Mucosa of descending colon (tissue), 3 donors: ENCODE measurements at places on chromosomes 7 and 10.

GRCh38 chr10:110430340-110431273 is 67.1 kb upstream of the DUSP5 start:
- no peak for DNase-seq

- DNase-seq = no peak
These were observed 182.8 kb downstream of the ZWINT start for GRCh38 chr10:56178210-56178609.

DNA sequence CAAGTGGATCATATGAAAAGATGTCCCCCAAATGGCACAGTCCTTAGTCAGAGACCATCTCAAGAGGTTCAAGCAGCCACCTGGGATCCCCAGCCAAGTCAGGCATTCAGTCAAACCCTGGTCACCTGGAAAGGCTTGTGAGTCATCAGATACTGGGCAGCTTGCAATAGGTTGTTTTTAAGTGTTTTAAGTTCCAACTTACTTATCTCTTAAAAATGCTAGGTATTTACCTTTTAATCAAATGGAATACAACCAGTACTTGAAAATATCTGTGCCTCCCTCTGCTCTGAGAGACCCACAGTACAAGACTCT is 262.2 kb downstream of the WDR11 start:
- no peak for DNase-seq

DNA sequence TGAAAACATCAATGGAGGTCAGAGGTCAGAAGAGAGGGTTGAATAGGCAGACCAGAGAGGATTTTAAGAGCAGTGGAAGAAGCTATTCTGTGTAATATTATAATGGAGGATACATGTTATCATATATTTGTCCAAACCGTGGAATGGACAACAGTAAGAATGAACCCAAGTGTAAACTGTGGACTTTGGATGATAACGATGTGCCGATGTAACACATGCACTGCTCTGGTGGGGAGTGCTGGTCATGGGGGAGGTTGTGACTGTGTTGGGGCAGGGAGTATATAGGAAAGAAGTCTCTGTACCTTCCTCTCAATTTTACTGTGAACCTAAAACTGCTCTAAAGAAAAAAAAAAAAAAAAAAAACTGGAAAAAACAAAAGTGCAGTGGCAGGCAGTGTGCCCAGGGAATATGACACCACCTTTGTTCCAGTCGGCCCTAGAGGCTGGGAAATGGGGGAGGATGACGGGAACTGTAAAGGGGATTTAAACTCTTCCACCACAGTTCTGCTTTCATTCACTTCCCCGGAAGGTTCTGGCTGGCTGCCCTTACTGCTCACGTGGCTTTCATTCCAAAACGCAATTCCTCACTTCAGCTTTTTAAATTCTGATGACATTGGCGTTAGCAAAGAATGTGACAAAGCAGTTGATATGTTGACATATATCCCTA is 113.7 kb upstream of the ANKRD1 start:
- peak; percentile 53 for DNase-seq

DNA sequence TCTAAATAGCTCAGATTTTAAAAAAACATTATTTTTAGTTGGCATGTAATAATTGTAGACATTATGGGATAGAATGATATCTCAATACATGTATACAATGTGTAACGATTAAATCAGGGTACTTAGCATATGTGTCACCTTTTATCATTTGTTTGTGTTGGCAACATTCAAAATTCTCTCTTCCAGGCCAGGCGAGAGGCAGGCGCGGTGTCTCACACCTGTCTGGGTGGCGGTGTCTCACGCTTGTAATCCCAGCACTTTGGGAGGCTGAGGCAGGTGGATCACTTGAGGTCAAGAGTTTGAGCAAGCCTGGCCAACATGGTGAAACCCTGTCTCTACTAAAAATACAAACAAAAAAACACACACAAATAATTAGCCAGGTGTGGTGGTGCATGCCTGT is 151.7 kb downstream of the RTKN2 start:
- no peak for DNase-seq

DNA sequence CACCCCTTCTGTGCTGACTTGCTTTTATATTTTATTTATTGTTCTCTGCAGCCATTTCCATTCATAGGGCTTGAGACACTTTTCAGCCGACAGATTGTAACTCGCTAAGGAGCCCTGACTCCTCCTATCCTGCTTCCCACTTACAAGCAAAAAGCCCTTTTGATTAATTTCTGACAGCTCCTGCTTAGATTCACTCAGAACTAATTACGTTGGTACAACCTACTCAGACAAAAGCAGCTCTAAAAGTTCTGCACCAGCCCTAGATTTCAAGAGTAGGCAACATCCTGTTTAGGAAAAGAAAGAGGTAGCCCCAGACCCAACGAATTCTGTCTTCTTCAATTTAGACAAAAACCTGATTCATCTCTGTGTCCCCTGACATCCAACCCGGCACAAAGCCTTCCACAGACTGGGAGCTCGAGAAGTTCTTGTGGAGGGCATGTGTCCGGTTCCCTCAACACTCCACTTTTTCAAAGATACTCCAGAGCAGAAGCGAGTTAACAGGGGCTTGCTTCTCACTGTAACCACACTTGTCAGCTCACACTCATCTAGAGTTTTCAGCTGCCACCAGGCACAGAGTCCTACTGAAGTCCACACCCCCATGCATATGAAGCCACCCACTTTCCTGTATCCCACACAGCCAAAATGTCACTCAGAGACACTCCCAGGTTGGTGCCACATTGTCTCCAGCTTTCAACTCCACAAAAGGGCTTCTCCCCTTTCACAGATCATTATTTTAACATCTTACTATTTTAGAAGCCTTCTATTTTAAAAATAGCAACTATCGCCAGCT is 113.6 kb upstream of the NFE2L3 start:
- DNase-seq = no peak

- DNase-seq = no peak
These were observed 136.7 kb downstream of the KIF20B start for GRCh38 chr10:89838044-89838615.

DNA sequence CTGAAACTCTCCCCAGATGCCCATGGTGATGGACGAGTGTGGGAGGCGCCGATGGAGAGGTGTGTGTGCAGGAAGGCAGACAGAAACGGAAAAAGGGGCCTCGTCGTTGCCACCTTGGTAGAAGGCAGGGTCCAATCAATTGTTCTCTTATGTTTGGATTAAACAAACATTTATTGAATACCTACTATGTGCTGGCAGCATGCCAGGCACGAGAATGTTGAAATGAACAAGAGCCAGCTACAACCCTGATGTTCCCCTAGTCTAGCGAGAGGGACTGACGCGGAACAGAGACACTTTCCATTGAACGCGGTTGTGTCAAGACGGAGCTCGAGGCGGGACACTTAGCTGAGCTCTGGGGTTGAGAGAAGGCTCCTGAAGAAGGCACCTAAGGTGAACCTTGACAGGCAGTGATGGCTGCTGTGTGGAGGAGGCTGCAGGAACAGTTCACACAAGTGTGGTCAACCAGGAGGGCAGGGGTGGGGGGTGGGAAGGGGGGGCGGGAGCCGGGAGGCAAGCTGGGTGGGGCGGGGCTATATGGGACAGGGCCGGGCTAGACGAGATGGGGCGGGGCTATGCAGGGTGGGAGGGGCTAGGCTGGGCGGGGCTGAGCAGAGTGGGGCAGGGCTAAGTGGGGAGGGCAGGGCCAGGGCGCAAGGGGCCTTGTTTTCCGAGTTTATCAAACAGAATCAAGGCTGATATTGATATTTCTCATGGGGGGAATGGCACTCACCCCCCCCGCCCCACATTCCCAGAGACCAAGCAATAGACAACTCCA is 181.0 kb downstream of the GATA3 start:
- no peak for DNase-seq

DNA sequence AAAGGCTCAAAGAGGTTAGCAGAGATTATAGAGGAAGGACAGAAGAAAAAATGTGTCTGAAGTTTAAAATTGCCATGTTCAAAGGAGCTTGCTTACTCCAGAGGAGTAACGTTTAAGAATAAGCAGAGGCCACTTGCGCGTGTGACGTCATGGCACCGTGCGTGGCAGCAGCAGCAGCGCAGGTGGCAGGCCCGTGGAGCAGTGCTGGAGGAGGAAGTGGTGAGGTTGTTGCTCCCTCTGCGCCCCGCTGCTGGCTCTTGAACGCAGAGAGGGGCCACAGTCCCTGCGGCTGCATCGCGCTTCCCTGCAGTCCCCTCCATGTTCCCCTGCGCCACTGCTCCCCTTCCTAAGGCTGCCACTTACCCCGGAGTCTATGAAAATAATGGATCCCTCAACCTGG is 37.5 kb downstream of the GDI2 start:
- DNase-seq = peak; percentile 81

GRCh38 chr10:120734483-120735078 is 116.6 kb upstream of the WDR11 start:
- DNase-seq = no peak

- no peak for DNase-seq
These were observed 9.3 kb upstream of the TET1 start for GRCh38 chr10:68550747-68551411.

DNA sequence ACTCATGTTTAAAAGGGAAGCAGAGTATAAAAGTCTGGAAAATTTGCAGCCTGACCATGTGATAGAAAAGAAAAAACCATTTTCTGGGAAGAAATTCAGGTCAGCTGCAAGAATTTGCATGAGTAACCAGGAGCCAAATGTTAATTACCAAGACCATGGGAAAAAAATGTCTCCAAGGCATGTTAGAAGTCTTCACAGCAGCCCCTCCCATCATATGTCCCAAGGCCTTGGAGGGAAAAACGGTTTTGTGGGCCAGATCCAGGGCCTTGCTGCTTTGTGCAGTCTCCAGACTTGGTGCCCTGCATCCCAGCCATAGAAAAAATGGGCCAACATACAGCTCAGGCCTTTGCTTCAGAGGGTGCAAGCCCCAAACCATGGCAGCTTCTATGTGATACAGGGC is 1019.6 kb upstream of the SORCS1 start:
- no peak for DNase-seq

- DNase-seq = no peak
These were observed 94.6 kb upstream of the MACROH2A2 start for GRCh38 chr10:69957886-69958555.

- peak; percentile 20 for DNase-seq
These were observed 88.8 kb downstream of the DNMBP start for GRCh38 chr10:99920901-99921300.

GRCh38 chr7:143924851-143925250 is 10.2 kb upstream of the OR2F2 start:
- no peak for DNase-seq

DNA sequence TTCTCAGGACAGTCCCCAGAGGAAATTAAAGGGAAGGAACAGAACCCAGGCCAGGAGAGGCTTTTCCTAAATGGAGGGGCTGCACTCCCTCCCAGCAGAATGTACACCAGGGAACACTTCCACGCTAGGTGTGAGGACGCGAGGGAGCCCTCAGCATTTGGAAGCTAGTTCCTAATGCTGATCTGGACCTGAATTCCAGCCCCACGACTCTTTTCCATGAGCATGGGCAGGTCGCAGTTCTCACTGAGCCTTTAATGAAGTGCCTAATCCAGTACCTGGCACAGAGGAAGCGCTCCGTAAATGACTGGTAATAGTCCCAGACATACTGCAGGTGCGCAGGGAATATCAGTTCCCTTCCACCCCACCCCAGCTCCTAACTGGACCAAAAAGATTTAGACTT is 1.1 kb downstream of the ALOX5 start:
- no peak for DNase-seq

GRCh38 chr7:110168010-110168409 is 922.9 kb upstream of the LRRN3 start:
- DNase-seq = no peak

DNA sequence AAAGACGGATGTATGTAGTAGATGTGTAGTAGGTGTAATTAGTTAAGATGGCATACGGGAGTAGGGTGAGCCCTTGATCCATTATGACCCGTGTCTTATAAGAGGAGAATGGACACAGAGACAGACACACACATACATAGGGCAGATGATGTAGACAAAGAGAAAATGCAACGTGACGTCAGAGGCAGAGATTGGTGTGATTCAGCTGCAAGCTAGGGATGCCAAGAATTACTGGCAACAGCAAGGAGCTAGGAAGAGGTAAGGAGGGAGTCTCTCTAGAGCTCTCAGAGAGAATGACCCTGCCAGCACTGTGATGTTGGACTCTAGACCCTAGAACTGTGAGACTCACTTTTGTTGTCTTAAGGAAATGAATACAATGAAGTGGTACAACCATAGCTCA is 247.0 kb upstream of the HABP2 start:
- DNase-seq = no peak

- DNase-seq = no peak
These were observed 77.6 kb downstream of the DENND2A start for GRCh38 chr7:140562926-140563481.

GRCh38 chr10:124521429-124521871 is 59.8 kb downstream of the LHPP start:
- no peak for DNase-seq

GRCh38 chr7:51327287-51327717 is 10.7 kb upstream of the COBL start:
- no peak for DNase-seq

- DNase-seq = peak; percentile 86
These were observed 109.5 kb upstream of the TMEM72 start for GRCh38 chr10:44801383-44802327.

GRCh38 chr10:89632824-89633223 is 12.2 kb downstream of the PANK1 start:
- no peak for DNase-seq

DNA sequence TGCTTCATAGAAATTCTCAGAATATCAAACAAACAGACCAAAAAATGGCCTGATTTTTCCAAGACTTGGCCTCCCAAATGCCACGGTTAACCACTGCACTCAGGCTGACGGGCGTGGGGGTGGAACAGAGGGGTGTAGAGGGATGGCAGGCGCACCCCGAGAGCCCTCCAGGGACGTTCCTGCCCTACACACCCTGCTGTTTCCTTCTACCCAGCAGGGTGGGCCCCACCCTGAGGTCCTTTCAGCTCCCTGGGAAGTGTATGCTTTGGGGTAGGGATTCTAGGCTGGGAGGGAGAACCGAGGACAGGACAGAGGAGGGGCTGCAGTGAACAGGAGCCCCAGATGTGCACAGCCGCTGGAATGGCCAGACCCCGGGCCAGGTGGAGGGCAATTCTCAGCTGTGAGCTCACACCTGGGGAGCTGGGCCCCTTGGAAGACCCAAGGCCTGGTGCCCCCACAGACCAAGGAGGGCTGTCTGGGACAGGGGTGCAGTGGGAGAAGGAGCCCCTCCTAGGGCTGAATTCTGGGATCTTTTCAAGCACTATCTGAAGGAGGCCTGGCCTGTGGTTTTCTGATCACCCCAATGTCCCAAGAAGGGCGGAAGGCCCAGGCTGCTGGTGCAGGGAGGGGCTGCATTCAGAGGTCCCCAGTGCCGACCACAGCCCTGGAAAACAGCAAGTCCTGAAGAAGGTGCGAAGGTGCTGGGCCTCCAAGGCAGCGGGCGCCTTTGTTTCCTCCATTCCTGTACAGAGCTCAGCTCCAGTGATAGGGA is 32.9 kb upstream of the INPP5A start:
- DNase-seq = no peak

GRCh38 chr7:69683002-69683401 is 84.7 kb downstream of the AUTS2 start:
- no peak for DNase-seq

DNA sequence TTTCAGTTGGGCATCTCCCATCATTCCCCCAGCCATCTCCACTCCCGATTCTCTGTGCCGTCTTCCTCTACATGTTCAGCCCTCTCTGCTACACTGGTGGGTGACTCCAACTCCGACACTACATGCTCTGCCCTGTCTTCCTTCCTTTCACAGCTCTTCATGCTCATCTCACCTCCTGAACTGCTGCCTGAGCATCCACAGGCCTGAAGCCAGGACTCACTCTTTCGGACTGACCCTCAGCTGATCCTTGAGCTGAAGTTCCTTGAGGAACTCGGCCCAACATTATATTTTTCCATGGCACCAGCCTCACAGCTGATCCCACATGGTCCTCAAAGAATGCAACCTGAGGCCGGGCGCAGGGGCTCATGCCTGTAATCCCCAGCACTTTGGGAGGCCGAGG is 538.4 kb downstream of the PTPRN2 start:
- DNase-seq = no peak

- no peak for DNase-seq
These were observed 219.3 kb upstream of the PRSS58 start for GRCh38 chr7:142477079-142477651.
